Dermis microvascular lymphatic vessel endothelial cell (primary cell): ENCODE measurements at places on chromosomes 2 and 18.
A peak's percentile ranks its signal among the peaks of the same experiment; 100 is the strongest.

GRCh38 chr18:55509631-55510324 lies 78.2 kb downstream of the TCF4 start:
- DNase-seq = peak; percentile 92

DNA sequence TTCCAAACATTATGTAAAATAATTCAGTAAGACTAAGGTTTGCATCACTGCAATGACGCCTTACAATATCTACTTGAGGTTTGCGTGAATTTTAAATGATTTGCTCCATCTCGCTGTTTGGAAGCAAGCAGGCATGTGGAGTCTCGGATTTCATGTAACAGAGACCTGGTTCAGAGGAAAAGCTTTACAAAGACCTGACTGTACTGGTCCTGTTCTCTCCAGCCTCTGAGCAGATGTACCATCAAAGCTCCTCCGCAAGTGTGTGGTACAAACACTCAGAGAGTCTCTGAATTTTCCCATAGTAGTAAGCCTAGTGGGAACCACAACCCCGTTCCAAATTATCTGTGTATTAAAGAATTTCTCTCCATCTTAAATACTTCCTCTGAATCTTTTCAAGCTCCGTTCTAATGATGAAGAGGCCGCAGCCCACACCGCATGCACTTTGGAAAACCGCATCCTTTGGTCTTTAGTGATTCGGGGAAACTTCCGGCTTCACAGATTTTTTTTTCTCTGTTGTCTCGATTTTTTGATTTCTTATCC lies 728.1 kb upstream of the SOX11 start:
- no peak for DNase-seq

- no peak for DNase-seq
These were observed 3.4 kb downstream of the CYP26B1 start for GRCh38 chr2:72144274-72144631.

- DNase-seq = no peak
These were observed 25.0 kb upstream of the MAP3K20 start for GRCh38 chr2:173050684-173051083.

GRCh38 chr2:51812138-51812866 lies 780.4 kb upstream of the NRXN1 start:
- no peak for DNase-seq

- DNase-seq = no peak
These were observed 71.2 kb downstream of the LBH start for GRCh38 chr2:30302566-30302965.

DNA sequence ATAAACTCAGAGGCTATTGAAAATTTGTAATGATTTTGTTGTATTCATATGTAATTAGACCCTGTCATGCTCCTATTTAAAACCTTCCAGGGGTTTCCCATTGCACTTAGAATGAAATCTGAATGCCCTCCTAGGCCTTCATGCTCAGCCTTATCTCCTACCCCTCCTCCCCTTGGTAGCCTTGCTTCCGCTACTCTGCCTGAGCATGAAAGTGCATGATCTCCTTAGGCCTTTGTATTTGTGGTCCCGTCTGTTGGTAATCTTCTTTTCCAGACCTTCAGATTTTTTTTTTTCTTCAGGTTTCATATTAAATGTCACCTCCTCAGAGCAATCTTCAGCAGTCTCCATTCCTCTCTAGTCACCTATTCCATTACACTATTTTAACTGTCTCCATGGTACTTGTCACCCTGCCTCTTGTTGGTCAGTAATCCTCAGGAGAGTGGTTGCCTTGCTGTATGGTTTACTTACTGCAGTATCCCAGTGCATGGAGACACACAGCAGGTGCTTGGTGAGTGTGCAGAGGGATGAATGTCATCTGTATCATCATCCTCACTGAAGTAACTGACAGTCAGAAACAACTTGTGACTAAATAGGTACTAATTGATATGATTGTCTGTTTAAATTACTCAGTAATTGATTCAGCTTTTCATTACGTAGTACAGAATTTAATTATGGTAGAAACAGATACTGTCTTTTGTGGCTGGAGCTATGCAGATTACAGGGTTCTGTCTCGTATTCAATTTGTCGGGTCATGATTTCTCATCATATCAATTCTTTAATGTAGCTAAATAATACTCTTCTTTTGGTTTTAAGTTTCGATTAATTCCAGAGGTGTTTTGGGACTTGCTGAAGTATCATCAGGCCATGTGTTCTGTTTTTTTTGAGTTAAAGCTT lies 63.9 kb downstream of the PHLPP1 start:
- DNase-seq = no peak

GRCh38 chr2:33788044-33788443 lies 188.9 kb upstream of the FAM98A start:
- DNase-seq = no peak

- DNase-seq = no peak
These were observed at the start of gene TNFRSF11A for GRCh38 chr18:62324917-62325805. TSS of gene TNFRSF11A (plus strand) at chr18:62325310. CDS start at chr18:62325353, 43 bp downstream.

GRCh38 chr2:104919127-104919526 lies 65.2 kb downstream of the POU3F3 start:
- DNase-seq = no peak

GRCh38 chr2:120779781-120780283 lies 44.2 kb downstream of the GLI2 start:
- DNase-seq = no peak

DNA sequence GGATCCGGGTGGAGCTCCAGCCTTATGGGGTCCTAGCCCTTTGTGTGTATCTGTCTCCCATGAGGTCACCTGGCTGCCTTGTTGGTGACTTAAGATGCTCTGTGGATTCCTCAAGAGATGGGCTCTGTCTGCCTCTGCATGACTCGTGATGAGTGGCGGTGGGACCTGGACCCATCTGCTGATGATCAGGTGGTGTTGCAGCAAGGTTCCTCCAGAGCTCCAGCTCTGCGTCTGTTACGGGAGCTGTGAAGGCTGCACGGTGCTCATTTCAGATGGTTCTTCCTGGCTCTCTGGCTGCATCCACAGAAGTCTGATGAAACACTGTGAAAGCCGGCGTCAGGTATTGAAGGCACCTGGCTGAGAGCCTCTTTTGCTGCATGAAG lies 2.4 kb downstream of the AGAP1 start:
- no peak for DNase-seq

GRCh38 chr2:208320686-208321085 lies 54.6 kb downstream of the PIKFYVE start:
- no peak for DNase-seq

- no peak for DNase-seq
These were observed 24.7 kb upstream of the IL37 start for GRCh38 chr2:112886291-112886690.

GRCh38 chr2:74297391-74297790 lies 45.8 kb downstream of the SLC4A5 start:
- DNase-seq = no peak

GRCh38 chr2:229901819-229902218 lies 20.0 kb downstream of the TRIP12 start:
- peak; percentile 25 for DNase-seq

DNA sequence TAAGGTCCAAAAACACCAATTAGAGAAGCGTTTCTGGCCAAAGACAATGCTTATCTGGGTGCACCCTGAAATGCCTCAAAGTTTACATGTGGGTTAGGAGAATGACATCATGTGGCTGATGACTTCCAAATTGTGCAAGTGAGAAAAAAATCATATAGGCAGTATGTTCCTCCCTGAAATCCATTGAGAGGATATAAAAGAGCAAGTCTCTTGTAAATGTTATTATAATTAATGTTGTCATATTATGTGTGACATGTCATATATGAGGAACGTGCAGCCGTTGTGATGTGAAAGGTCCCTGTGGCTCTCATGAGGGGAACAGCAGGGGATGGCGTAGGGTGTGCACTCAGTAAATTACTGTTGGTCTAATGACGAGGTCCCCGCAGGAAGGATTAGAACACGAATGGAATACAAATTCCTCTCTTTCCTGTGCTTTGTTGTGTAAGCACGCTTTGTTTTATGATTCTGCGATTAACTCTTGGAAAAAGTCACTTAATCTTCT lies 290.8 kb downstream of the PRKCE start:
- DNase-seq = peak; percentile 61

GRCh38 chr2:23012499-23012898 lies 372.5 kb upstream of the KLHL29 start:
- DNase-seq = no peak

- DNase-seq = no peak
These were observed 154.0 kb downstream of the AGAP1 start for GRCh38 chr2:235647877-235648276.

DNA sequence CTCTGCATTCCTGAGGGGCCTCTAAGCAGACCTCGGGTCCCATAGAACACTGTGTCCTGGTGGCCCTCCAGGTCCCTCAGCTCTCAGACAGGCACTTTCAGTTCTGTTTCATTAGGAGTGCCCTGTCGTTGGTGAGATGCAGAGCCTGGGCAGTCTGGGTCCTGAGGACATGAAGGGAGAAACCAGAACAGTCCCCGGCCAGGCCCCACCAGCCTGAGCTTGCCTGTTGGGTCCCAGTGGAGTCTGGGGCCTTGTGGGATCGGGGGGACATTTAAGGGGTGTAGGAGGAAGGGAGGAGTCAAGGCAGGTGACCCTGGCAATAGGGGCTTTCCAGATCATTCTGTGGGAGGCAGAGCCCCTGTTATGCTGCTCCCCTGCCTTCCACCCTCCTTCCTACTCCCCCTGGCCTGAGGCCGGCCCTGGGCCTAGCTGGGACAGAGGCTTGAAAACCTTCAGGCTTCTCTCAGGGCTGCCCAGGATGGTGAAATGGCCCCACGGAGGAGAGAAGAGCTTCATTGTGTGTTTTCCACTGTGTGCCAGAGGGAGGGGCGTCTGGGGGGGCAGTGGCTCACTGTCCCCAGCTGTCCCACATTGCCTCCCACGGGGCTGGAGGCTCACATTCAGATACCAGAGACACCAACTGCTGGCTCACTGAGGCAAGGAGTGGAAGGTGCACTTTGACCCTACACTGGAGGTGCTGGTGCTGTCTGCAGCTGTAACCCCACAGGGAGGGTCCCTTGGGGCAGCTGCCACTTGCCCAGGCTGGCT lies 26.6 kb upstream of the CATIP start:
- DNase-seq = no peak

GRCh38 chr2:106137731-106138521 lies 56.2 kb downstream of the UXS1 start:
- no peak for DNase-seq

DNA sequence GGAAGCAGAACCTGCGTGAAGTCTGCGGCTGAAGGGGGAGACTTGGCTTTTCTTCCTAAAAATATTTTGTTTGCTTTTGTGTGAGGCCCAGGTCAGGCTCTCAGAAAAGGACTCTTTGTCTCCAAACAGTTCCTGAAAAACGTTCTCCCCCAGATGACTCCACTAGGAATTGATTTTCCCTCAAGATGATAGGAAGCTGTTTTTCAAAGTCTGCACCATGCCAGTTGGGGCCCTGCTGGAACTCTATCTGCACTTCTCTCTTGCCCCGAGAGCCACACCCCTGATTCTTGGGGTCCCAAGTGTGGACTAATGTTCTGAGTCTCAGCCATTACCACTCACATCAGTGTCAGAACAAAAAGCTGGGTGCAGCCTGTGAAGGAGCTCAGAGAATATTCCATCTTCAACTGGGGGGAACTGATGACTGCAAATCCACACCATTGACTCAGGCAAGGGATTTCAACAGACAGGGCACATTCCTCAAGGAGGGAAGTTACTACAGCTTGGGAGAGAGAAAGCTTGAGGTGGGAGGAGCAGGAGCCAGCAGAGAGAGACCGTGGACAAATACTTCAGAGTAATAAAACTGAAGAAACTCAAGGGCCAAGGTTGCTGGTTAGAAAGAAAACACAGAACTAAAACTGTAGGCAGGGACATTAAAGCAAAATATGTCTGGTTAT lies 768.3 kb downstream of the RNF144A start:
- no peak for DNase-seq

DNA sequence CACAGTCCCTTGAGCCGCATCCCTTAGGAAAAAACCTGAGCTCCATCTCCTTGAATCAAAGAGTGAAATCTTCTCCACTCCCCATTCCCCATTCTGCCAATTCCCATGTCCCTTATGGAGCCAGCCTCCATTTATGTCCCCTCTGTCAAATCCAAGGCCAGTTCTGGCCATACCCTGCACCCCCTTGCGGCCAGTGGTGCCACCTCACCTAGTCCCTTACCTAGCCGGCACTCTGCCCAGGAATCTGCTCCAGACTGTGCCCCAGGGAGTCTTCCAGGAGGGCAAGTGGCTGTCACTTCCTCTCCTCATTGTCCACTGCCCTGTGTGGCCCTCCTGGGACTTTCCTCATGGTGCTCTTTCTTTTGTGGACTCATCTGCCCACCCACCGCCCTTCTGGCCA lies 195.4 kb upstream of the RMP24 start:
- no peak for DNase-seq

GRCh38 chr2:54979321-54980044 lies 70.8 kb downstream of the RTN4 start:
- DNase-seq = no peak

DNA sequence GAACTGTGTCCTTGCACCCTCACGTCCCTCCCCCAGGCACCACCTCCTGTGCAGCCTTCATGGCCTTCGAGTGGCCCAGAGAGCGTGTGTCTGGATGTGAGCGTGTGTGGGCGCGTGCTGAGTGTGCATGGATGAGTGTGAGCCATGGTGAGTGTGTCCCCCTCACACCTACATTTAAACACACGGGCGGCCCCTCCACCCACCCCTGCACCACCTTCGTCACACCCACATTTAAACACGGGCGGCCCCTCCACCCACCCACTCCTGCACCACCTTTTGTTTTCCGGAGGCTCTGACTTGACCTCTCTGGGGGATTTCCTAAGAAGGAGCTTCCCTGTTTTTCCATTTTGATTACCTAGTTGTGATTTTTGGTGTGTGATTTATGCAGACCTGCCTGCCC lies 17.8 kb downstream of the DTYMK start:
- no peak for DNase-seq

DNA sequence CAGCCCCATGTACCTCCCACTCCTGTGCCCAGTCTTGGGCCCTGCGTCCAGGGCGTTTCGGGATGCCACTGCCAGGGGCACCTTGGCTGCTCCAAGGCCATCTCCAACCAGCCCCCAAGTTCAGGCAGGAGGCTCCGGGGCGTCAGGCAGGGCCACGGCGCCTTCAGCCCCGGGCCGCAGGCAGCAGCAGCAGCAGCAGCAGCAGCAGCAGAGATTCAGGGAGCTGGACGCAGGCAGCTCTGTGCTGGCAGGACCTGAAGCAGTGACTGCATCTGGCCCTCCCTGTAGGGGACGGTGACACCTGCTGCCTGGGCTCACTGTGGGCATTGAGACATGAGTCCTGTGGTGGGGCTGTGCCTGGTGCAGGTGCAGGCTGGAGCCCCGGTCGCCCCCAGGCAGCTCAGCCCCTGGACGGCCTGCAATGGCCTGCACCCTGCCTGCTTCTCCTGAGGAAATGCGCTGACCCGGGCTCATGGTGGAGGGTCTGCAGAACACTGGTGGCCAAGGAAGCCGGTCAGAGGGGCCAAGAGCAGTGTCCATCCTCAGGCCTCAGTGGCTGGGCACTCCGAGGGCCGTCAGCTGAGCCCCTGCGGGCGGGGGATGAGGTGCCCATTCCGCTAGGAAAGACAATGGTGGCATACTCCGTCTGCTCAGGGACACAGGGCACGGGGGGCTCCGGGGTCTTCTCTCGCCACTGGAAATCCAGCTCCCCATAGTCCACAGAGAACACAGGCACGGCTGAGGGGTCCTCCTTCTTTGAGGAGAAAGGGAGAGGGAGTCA lies 8.0 kb downstream of the PDCD1 start:
- no peak for DNase-seq
